ENCODE measurements at places on chromosomes 13 and 19. TPM values are rescaled to one million over a fixed set of nuclear protein-coding genes. Genes with fewer than 3 reads are reported as not detected.
A peak's percentile ranks its signal among the peaks of the same experiment; 100 is the strongest.

- peaks cover 11% of the 10 kb centered on the region for H3K4me1 ChIP-seq
- H3K4me3 ChIP-seq = no peak overlapping the region
- no peaks in the 10 kb centered on the region for H3K27me3 ChIP-seq
- peaks cover 9% of the 10 kb centered on the region for H3K36me3 ChIP-seq
- no peak overlapping the region for H3K27ac ChIP-seq
Observed at GRCh38 chr13:111210544-111211469, 95.7 kb downstream of the ARHGEF7 start.

DNA sequence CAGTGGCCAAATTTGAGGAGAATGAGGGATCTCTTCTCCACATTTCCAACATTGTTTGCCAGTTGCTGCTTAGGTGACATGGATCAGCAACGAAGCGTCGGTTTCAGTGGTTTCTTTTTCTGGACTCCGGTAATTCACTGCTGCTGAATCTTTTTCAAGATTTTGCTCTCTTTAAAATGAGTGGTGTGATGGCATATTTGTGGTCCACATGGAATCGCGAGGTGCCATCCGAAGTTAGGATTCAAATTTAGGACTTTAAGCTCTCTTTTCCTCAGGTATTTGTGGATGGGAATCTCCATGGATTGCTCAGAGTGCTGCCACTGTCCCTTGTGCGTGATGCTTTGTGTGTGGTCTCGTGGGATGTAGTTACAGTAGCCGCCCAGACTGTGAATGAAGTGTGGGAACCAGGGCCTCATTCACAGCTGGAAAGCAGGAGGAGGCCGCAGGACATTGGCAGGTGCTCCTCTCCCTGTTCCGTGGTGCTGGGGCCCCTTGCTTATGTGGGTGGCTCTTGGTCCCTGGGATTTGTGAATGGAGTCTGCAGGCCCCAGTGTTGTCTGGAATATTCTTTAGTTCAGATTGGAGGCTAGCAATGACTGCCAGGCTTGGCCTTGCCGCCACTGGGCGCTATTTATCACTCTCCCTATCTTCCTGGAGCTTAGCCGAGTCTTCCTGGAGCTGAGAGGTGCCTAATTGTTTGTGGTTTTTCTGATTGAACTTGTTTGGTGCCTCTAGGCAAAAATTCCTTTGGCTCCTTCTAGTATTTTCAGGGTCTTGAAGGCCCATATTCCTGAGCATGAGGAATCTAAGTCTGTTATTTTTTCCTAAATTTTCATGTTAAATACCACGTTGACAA, 1.5 kb downstream of the ILF3 start:
- H3K27ac ChIP-seq = peak overlapping the region; percentile 91
- no peak for DNase-seq
- H3K4me1 ChIP-seq = peaks cover 34% of the 10 kb centered on the region
- no peaks in the 10 kb centered on the region for H3K27me3 ChIP-seq
- H3K4me3 ChIP-seq = peak overlapping the region; percentile 95
- peaks cover 12% of the 10 kb centered on the region for H3K36me3 ChIP-seq

DNA sequence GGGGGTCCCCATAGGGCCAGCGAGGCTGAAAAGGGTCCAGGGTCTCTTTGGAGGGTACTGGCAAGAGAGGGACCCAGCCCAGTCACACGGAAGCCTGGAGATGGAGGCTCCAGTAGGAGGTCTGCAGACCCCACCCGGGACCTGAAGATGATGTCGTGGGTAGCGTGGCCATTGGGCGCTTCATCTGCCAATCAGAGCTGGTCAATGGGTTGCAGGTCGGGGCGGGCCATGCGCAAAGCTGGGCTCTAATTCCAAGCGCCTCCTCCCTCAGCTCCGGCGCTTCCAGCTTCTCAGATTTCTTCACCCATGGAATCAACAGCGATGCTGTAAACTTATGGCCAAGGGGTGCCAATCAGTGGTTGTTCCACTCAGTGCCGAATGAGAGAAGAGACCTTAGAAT, 10.9 kb downstream of the SIGLEC12 start:
- peaks cover 9% of the 10 kb centered on the region for H3K36me3 ChIP-seq
- DNase-seq = no peak
- no peak overlapping the region for H3K4me3 ChIP-seq
- no peak overlapping the region for H3K27ac ChIP-seq

DNA sequence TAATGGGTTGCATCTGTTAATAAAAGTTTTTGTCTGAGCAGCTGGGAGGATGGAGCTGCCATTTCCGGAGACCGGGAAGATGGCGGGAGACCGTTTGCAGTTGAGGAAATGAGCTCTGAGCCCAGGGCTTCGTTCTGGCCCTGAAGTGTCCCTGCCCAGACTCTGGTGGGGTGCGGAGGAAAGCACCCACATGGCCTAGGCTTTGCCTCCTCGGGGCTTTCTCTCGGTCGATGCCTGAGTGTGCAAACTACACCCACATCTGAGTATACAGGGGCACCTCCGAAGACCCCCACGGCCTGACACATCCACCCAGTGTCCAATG, 15.6 kb upstream of the NANOS3 start:
- no peak for DNase-seq
- H3K27ac ChIP-seq = peak overlapping the region; percentile 95
- peaks cover 38% of the 10 kb centered on the region for H3K4me1 ChIP-seq
- H3K36me3 ChIP-seq = no peaks in the 10 kb centered on the region

DNA sequence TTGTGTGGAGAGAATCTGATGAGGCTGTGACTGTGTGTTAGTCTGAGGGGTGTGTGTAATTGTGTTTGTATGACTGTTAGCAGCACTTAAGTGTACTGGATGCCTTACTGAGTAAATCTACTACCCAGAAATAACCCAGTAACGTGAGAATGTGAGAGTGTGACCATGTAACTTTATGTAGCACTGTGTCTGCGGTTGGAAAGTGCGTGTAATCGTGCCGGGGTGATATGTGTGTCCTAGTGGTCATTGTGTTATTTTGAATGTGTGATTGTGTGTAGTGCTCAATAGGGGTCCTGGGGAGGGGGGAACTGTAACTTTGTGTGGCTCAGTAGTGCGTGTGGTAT, 550 bp downstream of the ZNF383 start:
- H3K4me1 ChIP-seq = peaks cover 20% of the 10 kb centered on the region
- peak overlapping the region; percentile 98 for H3K4me3 ChIP-seq
- H3K36me3 ChIP-seq = peaks cover 48% of the 10 kb centered on the region
- H3K27me3 ChIP-seq = no peaks in the 10 kb centered on the region
- no peak for DNase-seq

DNA sequence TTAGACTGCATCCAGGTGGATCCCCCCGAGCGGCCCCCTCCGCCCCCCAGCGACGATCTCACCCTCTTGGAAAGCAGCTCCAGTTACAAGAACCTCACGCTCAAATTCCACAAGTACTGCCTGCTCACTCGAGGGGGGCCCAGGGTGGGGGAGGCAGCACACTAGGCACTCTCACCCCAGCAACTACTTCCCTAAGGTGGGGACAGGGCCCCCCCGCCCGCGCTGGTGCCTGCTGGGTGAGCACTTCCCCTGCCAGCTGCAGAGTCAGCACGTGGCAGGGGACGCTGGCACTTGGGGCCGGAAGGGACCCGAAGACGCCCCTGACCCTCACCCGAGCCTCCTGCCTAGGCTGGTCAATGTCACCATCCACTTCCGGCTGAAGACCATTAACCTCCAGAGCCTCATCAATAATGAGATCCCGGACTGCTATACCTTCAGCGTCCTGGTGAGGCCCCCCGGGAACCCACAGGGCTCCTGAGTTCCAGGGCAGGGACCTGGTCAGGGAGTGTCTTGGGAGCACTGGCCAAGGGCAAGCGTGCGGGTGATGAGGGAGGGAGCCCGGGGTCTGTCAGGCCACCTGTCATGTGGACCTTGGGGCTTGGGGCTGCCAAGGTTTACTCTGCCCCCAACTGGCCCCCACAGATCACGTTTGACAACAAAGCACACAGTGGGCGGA, 5.2 kb downstream of the MCOLN1 start:
- H3K4me3 ChIP-seq = no peak overlapping the region
- H3K27ac ChIP-seq = no peak overlapping the region
- peaks cover 2% of the 10 kb centered on the region for H3K36me3 ChIP-seq
- H3K4me1 ChIP-seq = no peaks in the 10 kb centered on the region
- DNase-seq = no peak

Gene LRRC63
- 1.5 TPM for total RNA-seq
